ENCODE measurements at places on chromosomes 1 and 21.

GRCh38 chr21:43866260-43866629 lies 1.2 kb downstream of the AGPAT3 start:
- peak; percentile 70 for DNase-seq

DNA sequence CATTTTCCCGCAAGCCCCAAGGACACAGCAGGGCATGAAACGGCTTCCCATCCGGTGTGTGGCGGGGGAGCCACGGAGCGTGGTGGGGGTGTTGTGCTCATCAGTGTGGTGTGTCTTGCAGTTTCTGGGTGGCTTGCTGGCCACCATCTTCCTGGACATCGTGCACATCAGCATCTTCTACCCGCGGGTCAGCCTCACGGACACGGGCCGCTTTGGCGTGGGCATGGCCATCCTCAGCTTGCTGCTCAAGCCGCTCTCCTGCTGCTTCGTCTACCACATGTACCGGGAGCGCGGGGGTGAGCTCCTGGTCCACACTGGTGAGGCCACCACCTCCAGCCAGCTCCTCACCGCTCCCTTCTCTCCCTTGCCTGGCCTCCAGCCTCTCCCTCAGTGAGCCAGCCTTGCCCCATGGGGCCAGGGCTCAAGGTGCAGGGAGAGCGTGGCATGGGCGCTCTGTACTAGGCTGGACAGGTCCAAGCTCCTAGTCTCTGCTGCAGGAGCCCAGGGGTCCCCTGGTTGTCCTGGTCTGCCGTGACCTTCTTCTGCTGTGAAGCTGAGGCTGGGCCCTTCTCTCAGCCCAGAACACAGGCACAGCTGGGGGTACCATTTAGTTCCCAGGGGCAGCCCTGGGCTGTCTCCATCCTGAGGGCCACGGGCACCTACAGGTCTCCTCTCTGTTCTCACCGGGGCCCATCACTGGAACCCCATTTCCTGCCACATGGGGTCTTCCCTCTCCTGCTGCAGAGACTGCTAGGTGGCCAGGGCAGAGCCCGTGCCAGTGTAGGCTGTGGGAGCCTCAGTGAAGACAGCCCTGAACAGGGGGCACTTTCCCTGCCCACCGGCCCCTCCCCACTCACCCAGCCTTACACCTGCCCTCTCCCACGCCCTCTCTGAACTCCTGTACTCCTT lies 12.6 kb downstream of the AGTRAP start:
- DNase-seq, result no peak

GRCh38 chr21:41900401-41900800 lies 21.3 kb upstream of the PRDM15 start:
- no peak for DNase-seq

- DNase-seq, result no peak
These were observed 13.1 kb downstream of the IL6R start for GRCh38 chr1:154418062-154418921.

- no peak for DNase-seq
These were observed 115.6 kb upstream of the RUNX3 start for GRCh38 chr1:25045480-25046193.

GRCh38 chr21:32009263-32009662 lies 136.4 kb downstream of the HUNK start:
- no peak for DNase-seq

DNA sequence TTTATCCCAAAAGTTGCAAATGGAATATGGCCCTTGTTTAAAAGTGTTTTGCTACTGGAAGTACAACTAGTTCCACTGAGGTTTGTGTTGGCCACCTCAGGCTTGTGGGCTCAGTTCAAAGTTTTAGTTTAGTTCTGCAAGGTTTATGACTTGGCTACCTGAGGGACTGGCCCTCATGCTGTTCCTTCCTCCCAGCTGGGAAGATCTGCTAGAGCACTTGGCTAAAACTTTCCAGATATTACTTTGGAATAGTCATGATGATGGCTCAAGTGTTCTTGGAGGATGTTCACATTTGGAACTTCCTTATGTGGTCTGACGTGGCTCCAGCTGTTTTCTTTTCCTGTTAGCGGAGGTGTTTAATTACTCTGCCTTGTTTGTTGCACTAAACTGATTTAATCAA lies 110.2 kb upstream of the IVNS1ABP start:
- no peak for DNase-seq

GRCh38 chr1:178946416-178946815 lies 75.5 kb upstream of the ANGPTL1 start:
- DNase-seq, result no peak

- DNase-seq, result peak; percentile 73
These were observed 5.8 kb downstream of the MAPKAPK2 start for GRCh38 chr1:206690516-206690915.

GRCh38 chr1:212284332-212284743 lies 872 bp upstream of the PPP2R5A start:
- no peak for DNase-seq

- DNase-seq, result no peak
These were observed 14.4 kb upstream of the FNBP1L start for GRCh38 chr1:93433407-93433961.

DNA sequence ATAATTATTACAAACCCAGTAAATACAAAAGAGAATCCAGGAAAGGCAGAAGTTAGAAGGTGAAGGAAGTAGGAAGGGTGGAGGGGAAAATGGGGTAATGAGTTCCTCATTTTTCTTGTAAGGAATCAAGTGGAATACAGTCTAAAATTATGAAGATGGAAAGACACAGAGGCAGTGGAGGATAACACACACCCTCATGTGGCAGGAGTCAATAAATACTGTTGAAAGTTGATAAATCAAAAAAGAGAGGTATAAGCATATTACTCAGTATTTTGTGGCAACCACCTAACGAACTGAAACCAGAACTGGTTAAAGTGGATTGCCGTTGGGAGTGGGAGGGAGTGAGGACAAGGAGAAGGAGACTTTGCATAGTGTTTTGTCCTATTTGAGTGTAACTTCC lies 78.6 kb upstream of the SLC44A3 start:
- DNase-seq, result no peak
